Stimulated activated CD4-positive, alpha-beta T cell treated with anti-CD3 and anti-CD28 coated beads, Interleukin-2, amount 100 ng/mL, for 4 hours (primary cell): ENCODE measurements at places on chromosomes 6 and 20.

DNA sequence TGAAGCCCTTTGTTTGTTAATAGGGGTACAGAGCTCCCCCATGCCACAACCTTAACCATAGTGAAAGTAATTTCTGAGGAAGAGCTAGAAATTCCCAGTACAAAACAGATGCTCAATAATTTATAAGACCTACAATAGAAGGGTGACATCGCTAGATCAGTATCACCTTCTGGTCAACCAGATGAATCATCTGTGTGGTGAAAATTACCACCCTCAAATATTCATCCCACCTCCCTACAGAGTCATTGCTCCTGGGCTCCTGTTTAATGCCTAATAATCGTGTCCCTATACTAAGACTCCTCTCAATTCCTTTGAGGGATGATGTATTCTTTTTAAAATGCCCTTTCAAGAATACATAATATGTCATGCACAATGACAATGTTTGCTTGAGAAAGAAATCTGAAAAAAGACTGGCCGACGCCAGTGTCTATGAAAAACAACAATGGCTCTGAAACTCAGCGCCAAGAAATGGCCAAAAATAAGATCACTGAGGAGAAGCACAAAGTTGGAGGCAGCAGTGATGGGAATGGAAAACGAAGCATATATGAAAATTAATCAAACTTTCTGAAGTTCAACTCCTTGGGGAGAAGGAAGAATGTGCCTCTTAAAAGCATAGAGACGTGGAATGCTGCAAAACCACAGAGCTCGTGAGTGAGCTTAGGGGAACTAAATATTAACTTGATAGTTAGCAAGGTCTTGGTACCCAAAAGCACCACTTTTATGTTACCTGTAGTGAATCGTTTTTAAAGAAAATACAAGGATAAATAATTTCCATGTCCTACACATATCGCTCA lies 11.0 kb upstream of the ADGRF5 start:
- no peak for DNase-seq

- no peak for DNase-seq
Observed at GRCh38 chr20:63191400-63191799, 24.5 kb downstream of the YTHDF1 start.

DNA sequence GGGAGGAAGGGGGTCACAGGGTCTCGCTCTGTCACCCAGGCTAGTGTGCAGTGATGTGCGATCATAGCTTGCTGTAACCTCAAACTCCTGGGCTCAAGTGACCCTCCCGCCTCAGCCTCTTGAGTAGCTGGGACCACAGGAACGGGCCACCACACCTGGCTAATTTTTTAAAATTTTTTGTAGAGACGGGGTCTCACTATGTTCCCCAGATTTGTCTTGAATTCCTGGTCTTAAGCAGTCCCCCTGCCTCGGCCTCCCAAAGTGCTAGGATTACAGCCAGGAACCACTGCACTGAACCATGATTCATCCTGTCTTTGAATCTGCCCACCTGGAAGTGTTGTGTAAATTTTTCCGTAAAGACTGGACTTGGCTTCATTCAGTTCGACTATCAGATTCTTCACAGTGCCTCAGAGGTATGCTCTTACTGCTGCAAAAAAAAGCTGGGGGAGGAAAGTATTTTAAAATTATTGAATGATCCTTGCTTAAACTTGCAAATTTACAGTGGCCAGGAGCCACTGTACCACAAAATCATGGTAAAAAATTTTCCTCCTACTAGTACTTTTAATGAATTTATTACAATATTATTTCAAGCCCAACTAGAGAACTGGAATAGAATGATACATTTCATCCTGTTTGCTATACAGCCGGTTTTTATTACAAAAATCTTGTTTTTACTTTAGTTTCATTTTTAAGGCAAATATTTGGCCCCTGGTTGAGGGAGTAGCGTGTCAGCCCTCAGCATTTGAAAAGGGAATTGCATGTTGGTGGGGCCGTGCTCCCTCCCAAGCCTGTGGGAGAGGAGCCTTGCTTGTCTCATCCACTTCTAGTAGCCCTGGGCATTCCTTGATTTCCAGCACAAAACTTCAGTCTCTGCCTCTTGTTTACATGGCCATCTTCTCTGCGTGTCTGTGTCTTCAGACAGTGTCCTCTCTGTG lies 202.5 kb upstream of the SGK1 start:
- no peak for DNase-seq

- DNase-seq: no peak
Observed at GRCh38 chr6:617456-618100, 39.3 kb downstream of the HUS1B start.

DNA sequence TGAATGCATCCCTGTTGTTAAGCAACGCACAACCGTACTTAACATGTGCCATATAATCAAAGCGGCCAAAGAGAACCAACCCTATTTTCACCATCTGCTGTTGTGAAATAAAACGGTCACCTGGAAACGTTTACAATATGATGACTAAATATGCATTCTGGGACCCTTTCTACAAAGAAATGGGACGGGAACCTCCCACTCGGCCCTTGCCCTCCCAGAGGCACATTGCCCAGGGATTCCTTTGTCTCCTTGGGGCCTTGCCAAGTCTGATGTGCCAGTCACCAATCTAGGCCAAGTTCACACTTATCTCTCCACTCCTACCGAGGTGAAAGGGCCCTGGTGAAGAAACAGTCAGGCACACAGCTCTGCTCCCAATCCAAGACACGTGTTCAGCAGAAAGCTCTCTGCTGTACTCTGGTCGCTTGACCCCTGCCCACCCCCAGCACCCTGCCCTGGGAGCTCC lies 427.4 kb upstream of the JARID2 start:
- no peak for DNase-seq

GRCh38 chr6:170164271-170164900 lies 126.5 kb downstream of the DLL1 start:
- DNase-seq: no peak

DNA sequence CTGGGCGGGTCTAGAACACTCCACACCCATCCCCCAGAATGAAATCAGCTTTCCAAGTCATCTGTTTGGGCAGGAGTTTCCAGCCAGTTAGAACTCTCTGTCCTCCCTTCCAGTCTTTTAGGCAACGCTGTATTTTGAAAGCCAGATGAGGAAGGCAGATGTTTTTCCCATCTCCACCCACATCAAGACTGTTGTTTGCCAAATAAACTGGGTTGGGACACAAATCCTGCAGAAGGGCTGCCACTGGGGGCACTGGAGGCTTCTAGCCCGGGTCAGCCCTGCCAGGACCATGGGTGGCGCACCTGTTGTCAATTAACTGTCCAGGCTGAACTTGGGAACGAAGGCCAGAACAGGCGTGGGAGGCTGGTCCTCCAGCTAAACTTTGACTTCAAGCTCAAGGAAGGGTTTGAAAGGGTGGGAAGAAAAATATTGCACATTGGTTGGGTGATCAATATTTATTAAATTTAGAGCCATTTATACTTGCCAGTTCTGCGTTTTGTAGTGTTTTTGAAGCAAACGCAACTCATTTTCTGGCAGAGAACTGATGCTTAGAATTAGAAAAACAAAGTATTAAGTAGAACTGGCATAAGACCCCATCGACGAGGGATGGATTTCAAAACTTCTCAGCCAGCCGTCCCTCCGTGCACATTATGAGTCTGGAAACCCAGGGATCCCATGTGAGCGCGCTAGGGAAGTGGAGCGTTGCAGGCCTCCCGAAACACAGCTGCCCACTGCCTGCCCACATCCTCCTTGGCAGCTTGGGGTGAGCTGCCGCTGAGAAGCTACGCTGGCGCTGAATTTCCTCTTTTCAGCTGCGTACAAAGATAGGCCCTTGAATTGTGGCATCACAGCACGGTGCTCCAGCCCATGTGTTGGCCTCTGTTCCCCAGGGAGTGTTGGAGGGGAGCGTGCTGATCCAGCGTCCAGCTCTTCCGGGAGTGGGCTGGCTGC lies 297.4 kb downstream of the QKI start:
- DNase-seq: no peak

GRCh38 chr6:3235486-3235885 lies 8.0 kb upstream of the TUBB2B start:
- no peak for DNase-seq

- no peak for DNase-seq
Observed at GRCh38 chr6:134379599-134379998, 61.7 kb upstream of the SGK1 start.

GRCh38 chr6:132934496-132934895 lies 120.1 kb downstream of the RPS12 start:
- DNase-seq: no peak

DNA sequence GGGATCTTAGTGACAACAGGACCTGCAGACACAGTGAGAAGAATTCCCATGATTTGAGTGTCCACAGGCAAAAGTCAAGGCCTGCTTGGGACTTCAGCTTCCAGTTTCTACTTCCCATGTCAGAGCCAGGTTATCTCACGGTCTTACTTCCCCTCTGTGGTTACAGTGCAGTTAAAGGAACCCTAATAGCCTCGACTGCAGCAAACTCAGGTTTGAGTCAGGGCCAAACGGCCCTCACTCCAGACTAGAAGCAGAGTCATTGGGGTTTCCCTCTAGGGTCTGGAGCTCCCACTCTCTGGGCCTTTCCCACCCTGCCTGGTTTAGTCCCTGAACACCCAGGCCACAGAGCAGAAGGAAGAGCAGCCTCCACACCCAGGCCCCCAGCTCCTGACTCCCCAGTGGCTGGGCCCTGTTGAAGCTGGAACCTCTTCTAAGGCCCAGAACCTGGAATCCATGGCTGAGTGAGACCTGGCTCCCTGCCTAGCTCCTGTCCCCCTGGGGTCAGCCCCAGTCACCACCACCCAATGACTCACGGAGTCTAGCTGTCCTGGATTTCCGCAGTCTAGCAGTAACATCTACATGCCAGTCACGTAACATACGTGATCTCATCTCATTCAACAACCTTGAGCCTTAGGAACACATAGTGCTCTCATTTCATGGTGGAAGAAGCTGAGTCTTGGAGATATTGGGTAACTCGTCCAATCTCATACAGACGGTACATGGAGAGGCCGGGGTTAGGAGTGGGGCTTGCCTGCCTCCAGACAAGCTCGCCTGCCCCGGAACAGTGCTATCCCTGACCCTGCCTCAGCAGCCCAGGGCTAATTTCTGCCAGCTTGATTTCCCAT lies 9.2 kb upstream of the GHRH start:
- DNase-seq: no peak

DNA sequence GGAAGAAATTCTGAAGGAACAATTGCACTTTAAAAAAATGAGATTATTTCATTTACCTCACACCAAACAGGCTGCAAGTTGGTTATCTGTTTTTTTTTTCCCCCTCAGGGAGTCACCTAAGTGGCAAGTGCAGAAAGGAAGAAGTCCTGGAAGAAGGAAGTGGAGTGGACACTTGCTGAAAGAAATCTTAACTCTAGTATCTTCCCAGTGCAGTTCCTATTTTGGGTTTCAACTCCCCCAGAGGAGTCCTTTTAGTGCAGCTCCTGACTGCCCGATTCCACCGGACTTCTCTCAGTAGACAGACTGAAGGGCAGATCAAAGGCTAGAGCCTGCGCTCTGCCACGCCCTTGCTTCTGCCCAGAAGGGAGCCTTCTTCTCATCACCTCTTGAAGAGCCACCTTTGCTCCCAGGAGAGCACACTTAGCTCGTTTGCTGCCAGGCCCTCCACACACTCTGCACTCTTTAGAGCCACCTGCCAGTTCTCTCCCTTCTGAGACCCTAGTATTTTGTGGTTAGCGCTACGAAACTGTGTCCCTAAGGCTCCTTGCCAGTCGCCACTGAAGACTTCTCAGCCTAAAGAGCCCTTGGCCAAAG lies 4.9 kb downstream of the MTCL3 start:
- no peak for DNase-seq

DNA sequence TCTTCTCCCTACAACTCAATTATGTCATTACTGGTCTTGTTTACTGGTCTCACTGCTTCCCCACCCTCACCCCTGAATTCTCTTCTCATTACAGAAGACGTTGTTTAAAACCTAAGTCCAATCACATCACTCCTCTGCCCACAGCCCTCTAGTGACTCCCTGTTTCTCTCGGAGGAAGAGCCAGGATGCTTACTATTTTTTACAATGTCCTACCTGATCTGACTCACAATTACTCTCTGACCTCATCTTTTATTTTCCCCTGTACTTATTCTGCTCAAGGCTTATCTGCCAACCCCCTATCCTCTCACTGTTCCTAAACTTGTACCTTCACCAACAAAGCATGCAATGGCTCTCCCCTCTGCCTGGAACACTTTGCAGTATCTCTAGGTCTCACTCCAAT lies 400.4 kb upstream of the PTCHD4 start:
- no peak for DNase-seq

- no peak for DNase-seq
Observed at GRCh38 chr6:14804001-14804784, 441.7 kb upstream of the JARID2 start.

DNA sequence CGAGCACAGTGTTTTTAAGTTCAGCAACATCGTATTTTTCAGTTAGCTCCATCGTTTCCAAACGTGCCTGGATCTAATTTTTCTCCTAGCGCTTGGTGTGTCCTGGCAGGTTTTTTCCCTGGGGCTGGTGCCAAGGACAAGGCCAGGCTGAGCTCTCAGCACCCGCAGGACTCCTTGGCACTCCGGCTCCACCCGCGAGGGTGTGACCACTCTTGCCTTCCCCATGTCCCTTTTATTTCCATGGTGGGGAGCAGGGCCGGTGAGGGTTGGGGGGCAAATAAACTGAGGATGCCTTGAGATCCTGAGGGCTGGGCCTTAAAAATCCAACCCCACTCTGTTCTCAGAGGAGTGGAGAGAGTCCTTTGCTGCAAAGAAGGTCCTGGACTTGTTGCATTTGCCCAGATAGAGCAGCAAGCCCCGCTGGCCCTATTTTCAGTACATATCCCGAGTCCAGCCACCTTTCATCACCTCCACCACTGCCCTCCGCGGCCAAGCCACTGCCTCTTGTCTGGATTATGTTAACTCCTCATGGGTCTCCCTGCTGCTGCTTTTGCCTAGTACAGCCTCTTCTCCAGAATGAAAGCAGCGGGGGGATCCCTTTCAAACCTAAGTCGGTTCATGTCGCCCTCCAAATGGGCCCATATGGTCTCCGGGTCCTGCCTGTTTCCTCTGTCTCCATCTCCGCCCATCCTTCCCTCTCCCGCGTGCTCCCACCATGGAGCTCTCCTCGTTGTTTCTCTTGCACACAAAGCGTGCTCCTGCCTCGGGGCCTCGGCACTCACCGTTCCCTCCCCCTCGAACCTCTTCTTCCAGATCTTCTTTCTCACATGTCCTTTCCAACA lies 4.5 kb upstream of the RAB44 start:
- no peak for DNase-seq

DNA sequence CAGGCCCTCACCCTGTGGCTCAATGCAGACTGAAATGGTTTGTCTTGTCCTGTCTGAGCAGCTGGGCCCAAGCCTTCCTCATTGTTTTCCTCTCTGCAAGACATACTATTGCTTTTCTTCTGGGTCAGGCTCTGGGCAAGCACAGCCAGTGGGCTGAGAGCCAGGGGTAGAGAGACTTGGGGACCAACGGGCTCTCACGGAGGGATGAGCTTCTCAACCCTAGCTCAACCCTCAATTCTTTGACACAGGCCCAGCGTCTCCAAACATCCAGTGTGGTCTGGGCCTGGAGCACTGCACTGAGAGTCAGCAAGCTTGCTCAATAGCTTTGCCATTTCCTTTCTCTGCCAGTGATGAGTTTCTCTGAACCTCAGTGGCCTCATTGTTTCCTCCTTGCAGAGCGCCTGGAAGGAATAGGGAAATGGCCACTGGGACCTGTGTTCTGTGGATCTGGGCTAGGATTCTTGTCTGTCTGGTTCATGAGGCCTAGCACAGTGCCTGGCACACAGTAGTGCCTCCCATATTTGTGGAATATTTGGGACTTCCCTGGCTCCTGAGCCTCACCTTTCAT lies 9.3 kb downstream of the ANGPT4 start:
- no peak for DNase-seq

- no peak for DNase-seq
Observed at GRCh38 chr20:49344975-49345374, 67.1 kb upstream of the ZNFX1 start.

GRCh38 chr20:33305589-33306057 lies 22.6 kb downstream of the BPIFB1 start:
- no peak for DNase-seq

- no peak for DNase-seq
Observed at GRCh38 chr6:146364816-146365594, 178.6 kb upstream of the RAB32 start.
